Stimulated activated CD4-positive, alpha-beta T cell treated with anti-CD3 and anti-CD28 coated beads, Interleukin-12 subunit alpha, Interleukin-12 subunit beta, amount 100 ng/mL, for 48 hours (primary cell): ENCODE measurements at places on chromosomes 12 and 14.

GRCh38 chr14:66395300-66395699 is 90.9 kb upstream of the CCDC196 start:
- no peak for DNase-seq

DNA sequence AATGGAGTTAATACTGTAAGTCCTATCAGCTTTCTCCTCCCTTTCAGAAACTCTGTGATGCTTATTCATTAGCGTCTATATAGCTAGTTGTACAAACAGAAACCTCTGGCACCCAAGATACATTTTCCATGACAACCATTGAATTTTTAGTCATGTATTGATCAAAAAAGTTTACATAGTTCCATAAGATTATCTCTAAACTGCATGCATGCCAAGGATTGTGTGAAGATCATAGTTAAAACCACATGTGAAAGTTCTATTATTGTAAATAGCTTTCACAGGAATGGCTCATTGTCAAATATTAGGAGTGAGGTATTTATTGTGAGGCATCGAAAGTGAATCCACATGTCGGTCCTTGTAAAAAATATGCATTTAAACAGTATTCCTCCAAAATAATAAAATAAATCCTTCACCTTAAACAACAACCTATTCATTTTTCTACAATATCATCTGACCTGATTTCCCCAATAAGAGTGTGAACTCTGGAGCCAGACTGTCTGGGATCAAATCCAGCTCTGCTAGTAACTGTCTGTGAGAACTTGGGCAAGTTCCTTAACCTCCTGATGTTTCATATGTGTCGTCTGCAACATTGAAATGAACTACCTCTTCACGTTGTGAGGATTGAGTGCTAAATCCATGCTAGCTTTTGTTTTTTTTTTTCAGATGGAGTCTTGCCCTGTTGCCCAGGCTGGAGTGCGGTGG is 10.6 kb upstream of the CDKL1 start:
- no peak for DNase-seq

GRCh38 chr12:64544371-64545080 is 65.8 kb upstream of the RASSF3 start:
- no peak for DNase-seq

GRCh38 chr12:23666866-23667265 is 282.6 kb downstream of the SOX5 start:
- no peak for DNase-seq

DNA sequence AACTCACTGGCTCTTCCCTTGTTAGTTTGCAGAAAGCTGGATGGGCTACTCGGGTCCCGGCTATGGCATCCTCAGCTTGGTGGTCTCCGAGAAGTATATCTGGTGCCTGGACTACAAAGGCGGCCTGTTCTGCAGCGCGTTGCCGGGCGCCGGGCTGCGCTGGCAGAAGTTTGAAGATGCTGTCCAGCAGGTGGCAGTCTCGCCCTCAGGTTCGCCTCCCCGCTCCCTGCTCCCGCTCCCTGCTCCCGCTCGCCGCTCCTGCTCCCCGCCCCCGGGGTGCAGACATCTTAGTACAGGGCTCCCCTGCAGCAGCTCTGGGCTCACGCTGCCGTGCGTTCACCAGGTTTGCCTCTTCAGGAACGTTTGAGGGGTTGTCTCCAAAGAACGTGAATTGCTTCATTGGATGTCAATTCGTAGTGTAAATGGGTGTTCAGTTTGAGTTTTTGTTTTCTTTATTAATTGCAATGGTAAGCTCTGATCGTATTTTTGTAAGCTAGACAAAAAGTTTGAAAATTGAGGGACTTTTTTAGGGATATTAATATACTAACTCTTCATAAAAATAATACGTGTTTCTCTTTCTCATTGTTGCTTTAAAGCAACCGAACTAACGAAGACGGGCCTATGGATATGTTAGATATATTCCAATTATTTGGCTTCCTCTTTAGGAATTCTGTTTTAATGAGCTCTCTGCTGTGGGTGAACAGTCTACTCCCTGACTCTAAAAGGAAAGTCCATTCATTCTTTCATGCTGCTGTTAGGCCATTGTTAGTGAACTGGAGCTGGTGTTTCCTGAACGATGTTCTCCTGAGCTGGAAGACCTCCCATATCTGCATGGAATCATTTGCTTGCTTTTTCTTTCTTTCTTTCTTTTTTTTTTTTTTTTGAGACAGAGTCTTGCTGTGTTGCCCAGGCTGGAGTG is 71.3 kb downstream of the ANKRD9 start:
- peak; percentile 33 for DNase-seq

- no peak for DNase-seq
Measured at GRCh38 chr14:101882141-101882935, 82.0 kb upstream of the DYNC1H1 start.

DNA sequence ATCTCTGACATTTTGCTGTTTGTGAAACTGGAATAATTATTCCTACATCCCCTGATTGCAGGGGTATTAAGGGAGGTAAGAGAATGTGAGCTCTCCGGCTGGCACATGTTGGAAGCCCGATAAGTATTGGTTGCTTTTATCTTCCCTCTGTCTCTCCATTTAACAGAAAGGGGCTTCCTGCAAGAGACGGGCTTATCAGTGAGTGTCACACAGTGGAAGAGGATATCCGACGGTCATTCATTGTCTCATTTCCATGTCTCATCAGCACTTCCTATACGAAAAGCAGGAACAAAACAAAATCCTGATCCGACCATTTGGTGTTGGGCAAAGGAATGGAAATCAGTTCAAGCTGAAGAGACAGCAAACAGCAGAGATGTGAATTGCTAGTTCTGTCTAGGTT is 10.7 kb downstream of the DYRK4 start:
- no peak for DNase-seq

DNA sequence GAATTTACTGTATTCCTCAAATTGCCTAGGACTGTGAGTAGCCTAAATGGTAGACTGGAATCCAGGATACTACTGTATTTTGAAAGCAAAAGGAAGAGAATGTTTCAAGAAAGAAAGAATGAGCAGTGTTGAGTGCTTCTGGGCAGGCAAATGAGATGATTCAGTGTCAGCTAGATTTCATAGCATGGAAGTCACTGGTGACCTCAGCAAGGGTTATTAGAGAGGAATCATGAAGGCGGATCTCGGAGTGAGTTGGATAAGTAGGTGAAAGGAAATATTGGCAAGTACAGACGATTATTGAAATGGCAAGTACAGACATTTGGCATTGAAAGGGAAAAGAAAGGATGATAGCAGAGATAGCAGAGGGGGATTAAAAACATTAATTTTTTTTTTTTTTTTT is 27.1 kb downstream of the VRK1 start:
- no peak for DNase-seq

DNA sequence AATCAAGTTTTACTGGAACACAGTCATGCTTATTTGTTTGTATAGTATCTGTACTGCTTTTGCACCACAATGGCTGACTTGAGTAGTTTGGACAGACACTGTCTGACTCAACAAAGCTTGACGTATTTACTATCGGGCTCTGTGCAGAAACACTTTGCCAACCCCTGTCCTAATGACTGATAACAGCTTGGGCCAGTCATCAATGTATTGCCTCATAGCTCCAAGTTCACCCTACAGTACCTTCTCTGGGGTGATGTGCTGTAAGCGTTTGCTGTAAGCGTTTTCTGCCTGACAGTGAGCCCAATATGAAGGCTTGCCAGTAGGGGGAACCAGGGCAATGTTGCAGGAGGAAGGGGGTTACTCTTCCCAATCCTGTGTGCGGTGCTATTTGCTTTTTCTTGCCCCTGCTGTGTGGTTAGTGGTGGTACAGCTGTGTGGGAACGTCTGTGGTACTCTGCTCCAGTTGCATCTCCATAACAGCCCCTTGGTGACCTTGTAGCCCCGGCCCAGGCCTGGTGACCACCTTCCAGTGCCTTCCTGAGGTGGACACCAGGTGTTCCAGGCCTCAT is 5.4 kb upstream of the CCDC177 start:
- DNase-seq: no peak

DNA sequence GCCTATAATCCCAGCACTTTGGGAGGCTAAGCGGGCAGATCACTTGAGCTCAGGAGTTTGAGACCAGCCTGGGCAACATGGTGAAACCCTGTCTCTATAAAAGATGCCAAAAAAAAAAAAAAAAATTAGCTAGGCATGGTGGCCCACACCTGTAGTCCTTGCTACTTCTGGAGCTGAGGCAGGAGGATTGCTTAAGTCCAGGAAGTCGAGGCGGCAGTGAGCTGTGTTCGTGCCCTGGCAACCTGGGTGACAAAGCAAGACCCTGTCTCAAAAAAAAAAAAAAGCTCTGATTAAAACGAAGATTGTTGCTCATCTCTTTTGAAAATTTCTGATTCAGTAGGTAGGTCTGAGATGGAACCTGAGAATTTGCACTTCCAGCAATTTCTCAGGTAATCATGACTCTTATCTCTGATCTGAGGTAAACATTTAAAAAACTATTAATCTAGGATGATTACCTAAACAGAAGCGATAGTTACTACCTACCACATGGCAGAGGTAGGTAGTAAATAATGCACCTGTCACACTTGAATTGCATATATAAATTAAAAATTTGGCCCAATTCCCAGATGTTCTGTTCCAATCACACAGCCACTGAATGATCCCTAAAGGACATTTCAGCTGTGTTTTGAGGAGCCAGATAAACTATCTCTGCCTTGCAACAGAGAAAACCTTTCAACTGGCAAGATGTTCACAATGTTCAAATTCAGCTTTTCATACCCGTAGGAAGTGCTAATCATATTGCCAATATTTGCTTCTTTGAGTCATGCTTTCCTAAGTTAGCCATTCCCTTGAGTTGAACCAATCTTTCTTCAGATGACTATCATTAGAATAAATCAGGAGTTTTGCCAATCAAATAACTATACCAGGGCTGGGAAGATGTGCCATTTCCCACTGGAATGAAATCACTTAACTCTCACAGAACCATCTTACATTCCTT is 4.2 kb upstream of the TEP1 start:
- DNase-seq: no peak

DNA sequence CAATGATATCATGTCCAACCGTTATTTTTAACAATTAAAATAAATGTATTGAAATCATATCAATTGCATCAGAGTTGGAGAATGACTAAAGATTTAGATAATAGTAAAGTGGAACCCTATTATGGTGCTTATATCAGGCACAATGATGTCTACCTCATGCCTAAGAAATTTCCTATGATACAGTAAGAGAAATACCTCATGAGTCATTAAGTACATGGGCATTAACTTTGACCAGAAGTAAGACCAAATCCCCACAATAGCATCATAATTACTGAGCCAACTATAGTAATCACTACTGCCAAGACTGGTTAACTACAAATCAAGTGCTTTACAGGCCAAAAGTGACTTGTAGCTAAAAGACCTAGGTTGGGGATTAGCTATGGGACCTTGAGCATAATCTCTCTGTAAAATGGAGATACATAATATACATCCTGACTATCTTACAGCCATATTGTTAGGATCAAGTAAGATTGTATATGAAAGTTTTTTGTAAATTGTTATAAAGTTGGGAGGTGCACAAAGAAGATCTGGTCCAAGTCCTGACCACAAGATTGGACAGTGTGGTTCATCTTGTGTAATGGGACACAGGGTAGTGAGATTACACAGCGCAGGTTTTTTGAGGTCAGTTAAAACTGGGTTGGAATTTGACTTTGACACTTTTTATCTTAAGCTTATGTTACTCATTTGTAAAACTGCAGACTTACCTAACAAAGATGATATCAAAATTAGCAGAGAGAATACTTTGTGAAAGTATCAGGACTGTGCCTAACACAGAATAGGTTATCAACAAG is 60.5 kb downstream of the ERGIC2 start:
- no peak for DNase-seq

DNA sequence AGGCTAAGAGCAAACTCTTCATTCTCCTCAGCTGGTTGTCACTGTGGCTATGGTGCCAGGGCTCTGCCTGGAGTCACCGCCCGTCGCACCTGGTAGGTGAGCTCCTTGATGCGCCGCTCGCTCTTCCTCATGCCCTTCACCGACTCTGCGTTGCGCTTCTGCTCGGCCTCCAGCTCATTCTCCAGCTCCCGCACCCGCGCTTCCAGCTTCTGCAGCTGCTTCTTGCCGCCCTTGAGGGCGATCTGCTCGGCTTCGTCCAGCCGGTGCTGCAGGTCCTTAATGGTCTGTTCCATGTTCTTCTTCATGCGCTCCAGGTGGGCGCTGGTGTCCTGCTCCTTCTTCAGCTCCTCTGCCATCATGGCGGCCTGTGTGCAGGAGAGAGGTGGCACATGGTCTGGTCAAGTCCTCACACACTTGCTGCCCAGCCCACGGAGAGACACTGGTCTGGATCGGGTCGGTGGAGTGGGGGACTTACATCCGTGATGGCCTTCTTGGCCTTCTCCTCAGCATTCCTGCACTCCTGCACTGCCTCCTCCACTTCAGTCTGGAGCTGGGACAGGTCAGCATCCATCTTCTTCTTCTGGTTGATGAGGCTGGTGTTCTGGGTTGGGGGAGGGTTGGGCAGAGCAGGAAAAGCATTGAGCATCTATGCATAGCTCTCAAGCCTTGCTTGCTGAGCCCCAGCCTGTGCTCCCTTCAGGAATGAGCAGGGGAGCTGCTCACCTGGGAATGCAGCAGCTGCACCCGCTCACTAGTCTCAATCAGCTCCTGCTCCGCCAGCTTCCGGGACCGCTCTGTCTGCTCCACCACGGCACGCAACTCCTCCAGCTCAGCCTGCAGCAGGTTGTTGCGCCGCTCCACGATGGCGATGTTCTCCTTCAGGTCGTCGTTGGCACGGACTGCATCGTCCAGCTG is 7.1 kb upstream of the MYH6 start:
- DNase-seq: no peak

DNA sequence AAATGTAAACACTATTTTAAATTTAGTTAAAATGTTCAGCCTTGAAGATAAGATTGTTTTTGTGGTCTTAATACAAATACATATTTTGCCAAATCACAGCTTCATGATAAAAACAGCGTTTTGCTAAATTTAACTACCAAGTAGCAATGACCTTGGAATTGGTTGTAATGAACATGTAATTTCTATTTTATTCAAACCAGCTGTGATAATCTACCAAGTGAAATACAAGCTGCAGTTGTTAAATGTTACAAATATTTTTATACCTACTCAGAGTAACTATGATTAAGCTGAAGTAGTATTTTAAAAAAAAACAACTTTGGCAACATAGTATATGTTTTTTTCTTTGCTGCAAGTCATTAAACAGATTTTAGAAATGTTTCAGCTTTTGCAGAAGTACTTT is 96.2 kb downstream of the CPSF2 start:
- DNase-seq: no peak

DNA sequence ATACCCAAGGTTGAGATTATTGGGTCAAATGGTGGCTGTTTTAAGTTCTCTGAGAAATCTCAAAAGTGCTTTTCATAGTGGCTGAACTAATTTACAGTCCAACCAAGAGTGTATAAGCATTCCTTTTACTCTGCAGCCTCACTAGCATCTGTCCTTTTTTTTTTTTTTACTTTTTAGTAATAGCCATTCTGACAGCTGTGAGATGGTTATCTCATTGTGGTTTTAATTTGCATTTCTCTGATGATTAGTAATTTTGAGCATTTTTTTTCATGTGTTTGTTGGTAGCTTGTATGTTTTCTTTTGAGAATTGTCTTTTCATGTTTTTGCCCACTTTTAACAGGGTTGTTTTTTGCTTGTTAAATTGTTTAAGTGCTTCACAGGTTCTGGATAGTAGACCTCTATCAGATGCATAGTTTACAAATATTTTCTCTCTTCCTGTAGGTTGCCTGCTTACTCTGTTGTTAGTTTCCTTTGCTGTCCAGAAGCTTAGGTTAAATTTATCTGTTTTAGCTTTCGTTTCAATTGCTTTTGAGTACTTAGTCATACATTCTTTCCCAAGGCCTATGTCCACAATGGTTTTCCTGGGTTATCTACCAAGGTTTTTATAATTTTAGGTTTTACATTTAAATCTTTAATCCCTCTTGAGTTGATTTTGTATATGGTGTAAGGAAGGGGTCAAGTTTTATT is 881.3 kb upstream of the SEL1L start:
- DNase-seq: no peak
